ENCODE measurements at places on chromosomes 13 and 19. TPM values are rescaled to one million over a fixed set of nuclear protein-coding genes. Genes with fewer than 3 reads are reported as not detected.

DNA sequence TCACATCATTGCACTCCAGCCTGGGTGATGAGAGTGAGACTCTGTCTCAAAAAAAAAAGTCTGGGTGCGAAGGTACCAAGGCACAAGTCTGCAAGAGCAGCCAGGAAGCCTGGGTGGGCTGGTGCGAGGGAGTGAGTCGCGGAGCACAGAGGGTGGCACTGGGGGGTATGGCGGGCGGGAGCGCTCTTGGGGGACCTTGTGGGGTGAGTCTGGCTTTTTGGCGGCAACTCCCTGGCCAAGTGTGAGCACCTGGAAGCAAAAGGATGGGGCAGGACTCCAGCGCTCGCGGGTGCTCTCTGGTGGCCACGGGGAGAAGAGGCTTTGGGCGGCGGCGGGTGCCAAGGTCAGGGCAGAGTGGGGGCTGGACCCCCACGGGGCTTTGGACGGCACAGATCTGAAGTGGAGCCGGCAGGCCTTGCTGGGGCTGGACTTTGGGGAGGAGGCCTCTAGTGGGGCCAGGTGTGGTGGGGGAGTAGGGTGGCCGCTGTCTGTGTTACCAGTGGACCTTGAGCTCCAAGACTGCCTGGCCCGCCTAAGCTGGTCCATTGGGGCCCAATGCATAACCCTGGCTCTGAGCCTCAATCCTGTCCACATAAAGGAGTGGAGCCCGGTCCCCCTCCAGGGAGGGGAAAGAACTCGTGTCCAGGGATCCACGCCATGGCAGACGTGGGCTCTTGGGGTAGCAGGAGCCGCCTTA, 1.6 kb downstream of the P2RY11 start:
- H3K27ac ChIP-seq: peak overlapping the region; percentile 5
- no peaks in the 10 kb centered on the region for H3K27me3 ChIP-seq
- peak; percentile 68 for DNase-seq

- H3K4me1 ChIP-seq: peaks cover 34% of the 10 kb centered on the region
- no peaks in the 10 kb centered on the region for H3K36me3 ChIP-seq
- peak; percentile 82 for DNase-seq
Observed at GRCh38 chr19:1069009-1069779, 2.2 kb downstream of the ARHGAP45 start.

GRCh38 chr19:35347171-35347929, at the start of gene FFAR1:
TSS of gene FFAR1 (plus strand) at chr19:35347902. CDS start at chr19:35351552, 3,650 bp downstream.
- no peaks in the 10 kb centered on the region for H3K36me3 ChIP-seq
- peak; percentile 40 for DNase-seq
- peaks cover 4% of the 10 kb centered on the region for H3K27me3 ChIP-seq
- no peaks in the 10 kb centered on the region for H3K4me1 ChIP-seq
- H3K27ac ChIP-seq: no peak within 1 kb of the TSS

CCNA1 gene
- total RNA-seq: not detected

DNA sequence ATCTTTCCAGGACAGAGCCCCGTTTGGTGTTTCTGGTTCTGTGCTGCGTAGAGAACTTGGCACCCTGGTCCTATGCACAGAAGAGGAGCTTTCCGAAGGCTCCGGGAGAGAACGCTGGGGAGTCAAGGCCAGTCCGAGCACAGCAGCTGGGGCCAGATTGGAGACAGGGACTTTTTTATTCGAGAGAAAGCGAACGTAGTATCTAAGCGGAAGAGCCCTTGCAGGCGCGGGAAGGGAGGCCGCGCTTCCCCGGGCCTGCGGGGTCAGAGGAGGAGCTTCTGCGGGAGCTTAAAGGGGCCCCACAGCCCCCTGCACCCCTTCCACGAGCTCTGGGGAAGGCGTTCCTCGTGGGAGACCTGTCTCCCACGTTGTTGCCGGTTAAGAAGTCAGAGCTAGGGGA, 48.6 kb upstream of the ARHGEF7 start:
- H3K36me3 ChIP-seq: no peaks in the 10 kb centered on the region
- H3K27me3 ChIP-seq: peaks cover 22% of the 10 kb centered on the region
- no peak overlapping the region for H3K4me3 ChIP-seq
- peak overlapping the region; percentile 43 for H3K27ac ChIP-seq

- no peak for DNase-seq
- no peak overlapping the region for H3K4me3 ChIP-seq
- H3K27ac ChIP-seq: no peak overlapping the region
- H3K27me3 ChIP-seq: peaks cover 40% of the 10 kb centered on the region
- no peaks in the 10 kb centered on the region for H3K4me1 ChIP-seq
Observed at GRCh38 chr19:58353717-58354477, 605 bp upstream of the A1BG start.

DNA sequence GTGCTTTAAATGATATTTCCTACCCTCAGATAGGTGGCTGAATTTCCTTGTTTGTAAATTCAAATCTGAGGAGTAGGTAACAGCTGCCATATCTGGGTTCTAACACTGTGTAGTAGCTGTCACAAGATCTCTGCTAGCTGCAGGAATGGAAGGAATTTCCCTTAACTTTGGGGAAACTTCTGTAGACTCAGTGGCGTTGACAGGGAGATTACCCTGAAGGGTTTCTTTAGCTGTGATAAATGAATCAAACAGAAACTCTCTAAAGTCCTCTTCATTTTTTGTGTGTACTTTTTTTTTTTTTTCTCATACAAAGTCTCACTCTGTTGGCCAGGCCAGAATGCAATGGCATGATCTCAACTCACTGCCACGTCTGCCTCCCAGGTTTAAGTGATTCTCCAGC, 5.3 kb upstream of the EPSTI1 start:
- H3K36me3 ChIP-seq: no peaks in the 10 kb centered on the region
- H3K4me1 ChIP-seq: peaks cover 6% of the 10 kb centered on the region
- no peak for DNase-seq
- no peak overlapping the region for H3K27ac ChIP-seq
- H3K27me3 ChIP-seq: no peaks in the 10 kb centered on the region

PABPC3 gene
- total RNA-seq: 0.14 TPM

- no peaks in the 10 kb centered on the region for H3K36me3 ChIP-seq
- H3K27me3 ChIP-seq: no peaks in the 10 kb centered on the region
- H3K4me1 ChIP-seq: peaks cover 10% of the 10 kb centered on the region
- no peak overlapping the region for H3K27ac ChIP-seq
- DNase-seq: no peak
Observed at GRCh38 chr13:74105871-74106270, 28.3 kb downstream of the KLF12 start.

- H3K4me1 ChIP-seq: no peaks in the 10 kb centered on the region
- no peak overlapping the region for H3K4me3 ChIP-seq
- no peak overlapping the region for H3K27ac ChIP-seq
- DNase-seq: no peak
- H3K36me3 ChIP-seq: no peaks in the 10 kb centered on the region
- H3K27me3 ChIP-seq: no peaks in the 10 kb centered on the region
Observed at GRCh38 chr13:34241332-34241731, 423.4 kb downstream of the RFC3 start.
